ENCODE measurements at places on chromosomes 11 and 22.

DNA sequence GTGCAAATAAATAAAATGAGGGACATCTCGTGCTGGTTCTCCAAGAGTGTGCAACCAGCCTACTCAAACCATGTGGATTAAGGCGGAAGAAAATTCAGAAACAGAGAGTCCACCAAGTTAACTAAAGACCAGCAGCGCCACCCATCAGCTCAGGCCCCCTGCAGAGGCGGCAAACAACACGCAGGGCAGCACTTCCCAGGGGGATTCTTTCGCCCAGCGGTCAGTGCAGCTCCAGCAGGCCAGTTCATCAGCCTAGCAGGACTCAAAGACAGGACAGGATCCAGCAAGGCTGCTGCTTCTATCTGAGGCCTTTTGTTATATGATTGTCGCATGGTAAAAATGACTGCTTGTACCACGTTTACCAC is 51.7 kb downstream of the PACSIN2 start:
- DNase-seq = no peak

GRCh38 chr11:11667056-11667455 is 45.3 kb upstream of the GALNT18 start:
- no peak for DNase-seq

DNA sequence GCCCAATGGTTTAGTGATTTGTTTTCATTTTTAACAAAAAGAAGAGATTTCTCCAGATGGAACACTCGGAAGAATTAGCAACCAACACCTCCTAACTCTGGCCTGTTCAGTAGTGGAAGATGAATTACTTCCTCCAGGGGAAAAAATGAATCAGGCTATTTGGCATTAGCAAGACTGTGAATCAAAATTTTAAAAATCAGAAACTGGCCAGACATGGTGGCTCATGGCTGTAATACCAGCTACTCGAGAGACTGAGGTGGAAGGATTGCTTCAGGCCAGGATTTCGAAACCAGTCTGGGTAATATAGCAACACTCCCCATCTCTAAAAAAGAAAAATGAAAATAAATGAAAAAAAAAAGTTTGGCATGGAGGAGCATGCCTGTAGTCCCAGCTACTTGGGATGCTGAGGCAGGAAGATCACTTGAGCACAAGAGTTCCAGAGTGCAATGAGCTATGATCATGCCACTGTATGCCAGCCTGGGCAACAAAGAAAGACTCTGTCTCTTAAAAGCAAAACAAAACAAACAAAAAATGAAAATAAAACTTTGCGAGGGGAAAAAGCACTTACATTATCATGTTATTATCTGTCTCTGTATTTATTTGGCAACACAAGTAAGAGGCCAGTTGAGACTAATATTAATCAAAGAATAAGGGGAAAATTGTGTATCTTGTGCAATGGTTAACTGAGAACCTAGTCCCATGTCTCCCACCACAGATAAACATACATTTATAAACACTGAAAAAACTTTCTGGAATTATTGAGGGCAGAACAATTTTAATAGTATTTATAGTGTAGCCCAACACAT is 796.3 kb upstream of the ANO3 start:
- DNase-seq = no peak

DNA sequence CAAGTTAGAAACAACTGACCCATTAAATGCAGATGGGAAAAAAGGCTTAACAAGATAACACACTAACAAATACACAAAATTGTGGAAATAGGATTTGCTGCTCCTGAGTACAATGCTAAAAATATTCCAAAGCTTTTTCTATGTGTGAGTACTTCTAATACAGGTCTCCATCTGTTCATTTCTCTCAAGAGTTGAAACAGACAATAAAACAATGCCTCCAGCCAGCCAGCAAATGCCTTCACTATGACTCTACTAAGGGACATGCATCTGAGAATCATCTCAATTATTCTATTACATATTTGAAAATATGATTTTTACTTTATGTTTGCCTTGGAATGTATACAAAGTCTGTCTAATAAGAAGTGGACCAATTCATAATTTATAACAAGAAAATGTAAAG is 119.0 kb downstream of the CADM1 start:
- DNase-seq = no peak
